RCC 7860 (cell line): ENCODE measurements at places on chromosomes 2 and 18.

GRCh38 chr18:7516266-7517117 lies 50.6 kb upstream of the PTPRM start:
- DNase-seq, result no peak

DNA sequence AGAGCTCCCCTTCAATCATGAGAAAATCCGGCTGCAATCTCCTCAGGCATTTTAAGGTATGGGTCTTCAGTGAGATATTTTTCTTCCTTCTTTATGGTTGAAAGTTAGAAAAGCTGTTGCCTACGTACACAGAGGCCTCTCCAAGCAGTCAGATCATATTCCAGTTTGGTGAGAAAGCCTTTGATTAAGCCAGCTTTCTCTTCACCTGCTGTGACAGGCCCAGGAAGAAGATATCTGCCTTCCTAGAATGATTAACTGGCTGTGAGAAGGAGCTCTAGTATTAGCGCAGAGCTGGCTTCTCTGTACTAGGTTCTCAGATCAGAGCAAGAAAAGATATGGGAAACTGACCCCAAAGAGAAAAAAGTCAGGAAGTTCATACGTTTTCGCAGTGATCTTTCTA lies 585.0 kb upstream of the CHAC2 start:
- DNase-seq, result no peak

GRCh38 chr18:3725115-3725514 lies 275.1 kb downstream of the TGIF1 start:
- no peak for DNase-seq

GRCh38 chr18:3791238-3791637 lies 341.3 kb downstream of the TGIF1 start:
- DNase-seq, result no peak

DNA sequence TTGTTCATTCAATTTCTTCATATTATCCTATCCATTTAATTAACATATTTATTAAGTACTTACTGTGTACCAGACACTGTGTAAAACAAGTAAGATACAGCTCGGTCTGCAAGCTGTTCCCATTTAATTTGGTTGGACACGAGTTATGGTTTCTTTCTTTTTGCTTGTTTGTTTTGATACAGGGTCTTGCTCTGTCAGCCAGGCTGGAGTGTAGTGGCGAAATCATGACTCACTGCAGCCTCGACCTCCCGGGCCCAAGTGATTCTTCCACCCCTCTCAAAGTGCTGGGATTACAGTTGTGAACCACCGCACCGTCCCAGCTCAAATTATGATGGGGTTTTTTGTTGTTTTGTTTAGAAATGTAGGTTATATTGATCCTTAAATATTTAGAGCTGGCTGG lies 9.0 kb downstream of the CYBRD1 start:
- DNase-seq, result no peak

DNA sequence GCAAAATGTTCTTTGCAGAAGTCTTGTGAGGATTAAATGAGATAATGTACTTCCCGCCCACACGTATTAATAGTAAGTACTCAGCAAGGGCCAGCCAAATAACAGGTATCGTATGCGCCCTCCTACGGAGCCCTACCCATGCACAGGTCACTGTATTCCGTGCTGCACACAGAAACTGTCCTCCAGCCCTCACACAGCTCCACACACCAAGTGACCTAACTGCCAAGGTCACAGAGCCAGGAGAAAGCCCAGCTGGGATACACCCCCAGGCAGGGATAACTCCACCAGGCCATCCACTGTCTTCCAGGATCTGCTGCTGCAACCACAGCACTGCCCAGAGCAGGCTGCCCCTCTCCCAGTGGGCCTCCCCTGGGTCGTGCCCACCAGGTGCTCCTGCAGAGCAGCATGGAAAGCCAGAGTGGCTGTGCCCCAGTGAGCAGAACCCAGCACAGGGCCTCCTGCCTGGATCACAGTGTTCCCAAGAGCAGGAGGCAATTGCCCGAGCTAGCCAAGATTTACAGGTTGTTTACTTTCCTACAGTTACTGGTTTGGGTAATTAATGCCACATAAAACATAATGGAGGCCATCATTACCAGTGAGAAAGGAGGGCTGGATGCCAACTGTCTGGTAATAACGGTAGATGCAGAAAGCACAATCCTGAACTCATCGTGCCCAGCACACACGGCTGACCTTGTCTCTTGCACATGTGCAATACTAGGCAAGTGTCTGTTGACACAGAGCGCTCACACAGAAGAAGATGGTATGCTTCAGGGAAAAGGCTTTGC lies 24.4 kb downstream of the TFCP2L1 start:
- DNase-seq, result no peak

DNA sequence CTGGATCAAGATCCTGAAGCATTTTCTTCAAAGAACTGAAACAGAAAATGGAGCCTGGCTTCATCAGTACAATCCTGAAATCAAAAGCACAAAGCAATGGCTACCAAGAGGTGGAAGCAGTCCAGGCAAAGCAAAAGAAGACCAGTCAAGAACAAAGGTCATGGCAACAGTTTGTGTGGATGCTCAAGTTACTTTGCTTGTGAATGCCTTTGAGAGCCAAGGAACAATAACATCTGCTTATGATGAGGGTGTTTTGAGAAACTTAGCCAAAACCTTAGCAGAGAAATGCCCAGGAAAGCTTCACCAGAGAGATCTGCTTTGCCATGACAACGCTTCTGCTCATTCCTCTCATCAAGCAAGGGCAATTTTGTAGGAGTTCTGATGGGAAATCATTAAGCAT lies 723.1 kb downstream of the TMEM182 start:
- DNase-seq, result no peak

GRCh38 chr2:233418052-233418760 lies 63.9 kb downstream of the DGKD start:
- DNase-seq, result no peak

GRCh38 chr18:59646228-59646962 lies 50.8 kb downstream of the CCBE1 start:
- DNase-seq, result no peak

DNA sequence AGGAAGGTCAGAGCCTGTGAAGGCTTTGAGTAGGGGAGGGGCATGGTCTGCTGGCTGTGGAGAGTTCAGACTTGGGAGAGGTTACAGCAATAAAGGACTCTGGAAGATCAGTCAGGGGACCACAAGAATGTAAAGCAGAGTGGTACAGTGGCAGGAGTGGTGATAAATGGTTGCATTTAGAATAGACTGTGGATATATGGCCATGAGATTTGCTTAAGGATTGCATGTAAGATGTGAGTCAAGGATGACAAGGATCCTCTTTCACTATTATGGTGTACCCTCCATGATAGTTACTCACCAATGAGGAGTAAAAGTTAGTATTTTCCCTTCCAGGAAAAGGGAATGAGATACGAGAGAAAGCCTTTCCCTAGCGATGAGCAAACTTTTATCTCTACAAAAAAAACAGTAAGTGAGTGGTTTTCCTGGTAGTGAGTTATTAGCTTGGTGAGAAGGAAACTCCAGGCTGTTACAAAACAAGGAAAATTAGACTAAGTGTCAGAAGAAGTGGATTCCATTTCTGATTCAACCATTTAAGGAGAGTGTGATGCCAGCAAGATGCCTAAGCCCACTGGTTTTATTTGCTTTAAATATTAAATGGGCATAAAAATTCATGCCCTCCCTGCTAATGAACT lies 818.0 kb upstream of the ACVR2A start:
- no peak for DNase-seq

GRCh38 chr18:63263444-63263843 lies 56.1 kb downstream of the BCL2 start:
- DNase-seq, result no peak

- DNase-seq, result no peak
Observed at GRCh38 chr2:109193807-109194619, 65.0 kb downstream of the SH3RF3 start.

DNA sequence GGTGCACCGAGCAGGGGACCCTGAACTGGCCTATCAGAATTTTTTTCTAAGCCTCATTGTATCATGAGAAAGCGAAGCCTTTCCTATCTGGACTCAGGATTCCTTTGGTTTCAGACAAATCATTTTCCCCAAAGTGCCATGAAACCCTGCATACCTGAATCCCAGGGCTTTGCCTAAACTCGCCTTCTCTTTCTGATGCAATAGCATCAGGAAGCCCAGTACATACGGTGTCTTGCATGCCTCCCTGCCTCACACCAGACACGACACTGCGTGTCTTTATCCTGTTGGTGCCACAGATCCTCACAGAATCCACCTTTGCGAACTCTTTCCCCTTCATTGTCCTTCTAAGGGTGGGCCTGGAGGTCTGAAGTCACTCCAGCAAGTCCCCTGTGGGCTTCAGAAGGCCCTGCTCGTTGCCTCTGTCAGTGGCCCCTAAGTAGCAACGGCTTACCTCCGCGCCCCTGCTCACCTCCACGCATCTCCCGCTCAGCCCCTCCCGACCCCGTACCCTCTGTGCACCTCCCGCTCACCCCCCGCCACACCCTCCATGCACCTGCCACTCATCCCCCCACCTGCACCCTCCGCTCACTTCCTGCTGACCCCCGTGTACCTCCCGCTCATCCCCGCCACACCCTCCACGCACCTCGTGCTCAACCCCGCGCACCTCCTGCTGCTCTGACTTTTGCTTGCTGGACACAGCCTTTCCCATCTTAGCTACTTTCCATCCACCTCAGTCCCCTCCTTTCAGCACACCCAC lies 83.4 kb downstream of the TPGS2 start:
- DNase-seq, result no peak

DNA sequence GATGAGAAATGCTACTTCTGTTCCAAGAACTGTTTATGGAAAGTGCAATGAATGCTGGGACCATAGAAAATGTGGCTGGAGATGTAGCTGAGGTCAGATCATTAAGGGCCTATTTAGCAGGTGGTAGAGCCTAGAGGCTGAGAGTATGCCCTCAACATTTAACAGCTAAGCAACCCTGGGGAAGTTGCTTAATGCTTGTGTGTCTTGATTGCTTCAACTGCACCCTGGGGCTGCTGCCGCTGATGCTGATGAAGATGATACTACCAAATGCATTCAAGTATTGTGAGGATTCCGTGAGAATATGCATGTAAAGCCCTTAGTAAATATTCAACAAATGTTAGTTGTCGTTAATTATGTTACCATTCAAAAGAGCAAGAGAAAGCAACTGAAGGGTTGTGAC lies 273.2 kb downstream of the BCL11A start:
- no peak for DNase-seq

DNA sequence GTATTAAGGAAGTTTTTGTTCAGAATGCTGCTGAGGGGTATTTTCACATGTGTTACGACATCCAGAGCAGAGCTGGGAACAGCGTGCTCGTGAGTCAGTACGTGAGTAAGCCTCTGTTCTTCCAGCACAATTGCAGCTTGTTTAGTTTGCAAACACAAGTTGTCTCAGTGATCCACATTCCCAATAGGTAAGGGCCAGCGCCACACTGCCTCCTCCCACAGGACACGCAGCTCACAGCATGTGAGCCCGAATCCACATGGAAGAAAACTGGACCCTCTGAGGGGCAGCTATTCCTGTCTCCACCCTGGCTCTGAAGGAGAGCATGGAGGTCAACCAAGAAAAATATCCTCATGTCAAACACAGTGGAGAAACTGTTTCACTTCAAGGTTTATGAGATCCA lies 173.9 kb upstream of the PID1 start:
- DNase-seq, result peak; percentile 94

GRCh38 chr2:163563336-163563735 lies 172.5 kb downstream of the FIGN start:
- DNase-seq, result no peak

- DNase-seq, result no peak
Observed at GRCh38 chr2:43511199-43511598, 84.6 kb downstream of the THADA start.

GRCh38 chr2:16666449-16666801 lies 791 bp upstream of the CYRIA start:
- no peak for DNase-seq

DNA sequence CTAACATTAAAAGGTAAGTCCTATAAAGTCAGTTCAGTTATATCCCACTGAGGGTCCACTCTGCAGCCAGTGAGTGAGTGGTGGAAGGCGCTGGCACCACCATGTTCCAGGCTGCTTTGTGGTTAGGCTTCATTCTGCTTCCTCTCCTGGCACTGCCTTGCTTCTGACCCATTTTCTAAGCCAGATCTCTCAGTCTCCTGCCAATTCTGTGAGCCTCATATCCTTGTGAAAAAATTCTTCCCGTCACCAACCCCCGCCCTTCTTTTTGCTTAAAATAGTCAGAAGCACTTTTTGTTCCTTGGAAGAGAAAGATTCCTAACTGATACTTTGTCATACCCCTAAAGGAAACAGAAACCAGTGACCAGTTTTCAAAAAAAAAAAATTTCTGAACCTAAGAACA lies 139.8 kb upstream of the NCK2 start:
- DNase-seq, result no peak

DNA sequence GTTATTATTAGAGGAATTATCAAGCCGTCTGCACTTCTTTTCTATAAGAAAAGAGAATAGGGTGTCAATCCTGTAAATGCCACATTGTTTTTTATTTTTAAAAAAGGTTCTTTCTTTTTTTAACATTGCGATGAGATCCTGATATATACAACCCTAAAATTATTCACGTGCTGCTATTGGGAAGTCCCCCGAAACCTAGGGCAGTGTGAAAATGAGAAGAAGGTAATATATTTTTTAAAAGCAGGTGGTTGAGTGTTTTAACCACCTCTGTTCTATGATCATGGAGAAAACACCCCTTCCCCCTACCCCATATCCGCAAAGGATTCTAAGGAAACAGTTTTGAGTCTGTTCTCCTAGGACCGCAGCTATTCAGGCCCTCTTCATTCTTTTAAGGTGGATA lies 94.5 kb upstream of the KLHL14 start:
- DNase-seq, result no peak

- DNase-seq, result no peak
Observed at GRCh38 chr18:48440924-48441323, 31.7 kb upstream of the ZBTB7C start.

- DNase-seq, result peak; percentile 49
Observed at GRCh38 chr2:201118961-201119854, 3.2 kb downstream of the CFLAR start.

GRCh38 chr2:233936089-233936488 lies 18.9 kb downstream of the TRPM8 start:
- DNase-seq, result no peak

DNA sequence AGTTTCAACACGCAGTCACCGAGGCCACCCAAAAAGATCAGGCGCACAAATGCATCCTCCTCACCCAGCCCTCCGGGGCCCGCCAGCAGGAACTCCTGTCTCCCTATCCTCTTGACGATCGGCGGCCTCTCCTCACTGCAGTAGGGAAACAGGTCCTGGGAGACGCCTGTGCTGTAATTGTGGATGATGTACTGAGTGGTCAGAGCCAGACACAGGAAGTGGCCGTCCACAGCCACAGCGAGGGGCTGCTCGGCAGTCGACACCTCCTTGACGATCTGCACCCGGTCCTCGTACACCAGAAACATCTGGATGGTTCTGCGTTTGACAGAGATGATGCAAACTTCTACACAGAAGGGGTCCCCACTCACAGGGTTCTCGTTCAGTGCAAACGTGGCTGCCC lies 22.0 kb downstream of the TGFBRAP1 start:
- no peak for DNase-seq

DNA sequence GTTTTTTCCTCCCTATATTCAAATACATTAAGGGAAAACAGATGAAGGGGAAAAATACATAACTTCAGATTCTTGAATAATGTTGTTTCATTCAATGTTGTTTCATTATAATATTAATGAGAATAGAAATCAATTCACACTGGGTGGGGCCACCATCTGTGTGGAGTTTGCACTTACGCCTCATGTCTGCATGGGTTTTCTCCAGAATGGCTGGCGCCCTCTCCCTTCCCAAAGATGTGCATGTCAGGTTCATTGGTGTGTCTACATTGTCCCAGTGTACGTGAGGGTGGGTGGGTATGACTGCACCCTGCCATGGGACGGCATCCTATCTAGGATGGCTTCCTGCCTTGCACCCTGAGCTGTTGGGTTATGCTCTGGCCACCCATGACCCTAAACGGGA lies 51.7 kb downstream of the COBLL1 start:
- DNase-seq, result no peak
